Lung microvascular endothelial cell (primary cell): ENCODE measurements at places on chromosomes 5 and 9.

- DNase-seq, result peak; percentile 57
Measured at GRCh38 chr9:107732781-107733522, 243.4 kb upstream of the KLF4 start.

- no peak for DNase-seq
Measured at GRCh38 chr5:88058625-88059024, 210.0 kb downstream of the TMEM161B start.

DNA sequence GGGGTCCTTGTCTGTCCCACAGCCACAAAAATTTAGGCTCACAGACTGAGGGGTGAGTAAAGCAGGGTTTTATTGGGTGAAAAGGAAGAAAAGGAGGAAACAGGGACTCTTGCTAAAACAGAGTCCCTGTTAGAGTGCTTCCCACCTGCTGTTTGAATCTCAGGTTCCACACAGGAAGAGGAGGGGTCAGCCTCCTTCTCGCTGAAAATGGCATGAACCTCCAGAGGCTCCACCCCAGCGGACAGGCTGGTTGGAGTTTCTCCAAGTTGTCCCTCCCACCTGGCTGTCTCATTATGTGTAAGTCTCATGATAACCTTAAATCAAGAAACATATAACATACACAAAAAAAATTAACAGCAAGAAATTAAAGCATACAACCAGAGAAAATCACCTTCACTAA, 28.3 kb upstream of the UHRF2 start:
- no peak for DNase-seq

DNA sequence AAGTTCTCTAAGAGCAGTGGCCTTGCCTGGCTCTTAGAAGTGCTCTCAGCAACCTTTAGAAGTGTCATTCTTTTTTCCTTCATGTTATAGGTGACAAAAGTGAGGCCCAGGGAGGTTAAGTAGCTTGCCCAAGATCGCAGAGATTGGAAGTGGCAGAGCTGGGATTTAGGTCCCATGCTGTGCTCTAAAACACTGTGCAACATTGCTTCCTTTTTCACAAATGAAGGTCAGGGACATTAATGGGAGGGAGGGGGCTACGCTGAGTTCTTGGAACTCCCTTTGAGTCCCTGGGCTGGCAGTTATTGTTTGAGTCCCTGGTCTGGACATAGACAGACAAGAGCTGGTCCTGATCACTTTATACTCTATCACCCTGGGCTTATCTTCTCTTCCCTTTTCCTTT, 45.3 kb downstream of the PAM start:
- DNase-seq, result no peak

GRCh38 chr5:142828797-142829535, 58.8 kb downstream of the ARHGAP26 start:
- DNase-seq, result no peak

- DNase-seq, result no peak
Measured at GRCh38 chr5:28580616-28581015, 1542.2 kb upstream of the CDH9 start.

DNA sequence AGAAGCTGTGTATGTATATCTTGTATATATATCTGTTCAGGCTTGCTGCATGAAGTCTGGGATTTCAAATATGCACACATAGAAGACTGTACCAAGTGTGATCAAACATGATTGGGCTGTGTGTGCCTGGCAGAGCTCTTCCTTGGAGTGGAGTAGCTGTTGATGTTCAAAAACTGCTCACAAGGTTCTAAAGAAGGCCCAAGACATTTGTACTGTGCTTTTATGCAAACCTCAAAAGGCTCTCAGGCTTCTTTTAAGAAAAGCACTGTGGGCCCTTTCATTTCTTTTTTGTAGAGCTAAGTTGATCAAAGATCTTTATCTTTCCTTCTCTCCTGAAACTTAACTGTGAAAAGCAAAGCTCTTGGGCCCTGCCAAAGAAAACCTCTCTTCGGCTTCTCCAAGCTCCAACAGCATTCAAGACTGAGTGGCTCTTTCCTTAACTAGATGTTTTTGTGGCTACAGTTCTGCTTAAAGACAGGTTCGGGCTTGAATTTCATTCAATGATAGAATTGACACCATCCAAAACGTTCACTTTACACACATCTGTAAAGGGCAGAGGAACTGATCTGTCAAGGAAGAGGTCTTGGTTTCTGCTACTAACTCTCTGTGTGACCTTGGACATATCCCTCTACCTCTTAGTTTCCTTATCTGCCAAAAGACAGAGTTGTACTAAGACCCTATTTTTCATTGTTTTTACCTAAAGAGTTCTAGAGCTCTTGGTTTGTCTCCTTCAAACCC, 105.8 kb upstream of the IL6ST start:
- DNase-seq, result no peak

GRCh38 chr9:120568816-120569215, 11.2 kb downstream of the CDK5RAP2 start:
- no peak for DNase-seq

DNA sequence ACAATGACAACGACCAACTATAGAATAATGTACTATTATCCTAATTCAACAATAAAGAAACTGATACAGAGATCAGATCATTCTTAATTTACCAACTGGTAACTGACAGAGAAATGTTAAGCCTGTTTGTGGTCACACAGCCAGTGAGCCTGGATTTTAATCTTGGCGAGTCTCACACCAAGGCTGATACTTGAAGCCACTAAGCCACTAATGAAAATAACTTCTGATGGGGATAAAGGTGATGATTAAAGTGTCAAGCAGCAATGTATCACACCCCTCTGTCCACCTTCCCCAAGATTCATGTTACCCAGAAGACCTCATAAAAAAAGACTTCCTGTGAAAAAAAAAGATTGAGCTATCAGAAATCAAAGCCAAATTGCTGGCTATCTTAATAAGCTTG, 350.5 kb downstream of the SPOCK1 start:
- DNase-seq, result no peak

DNA sequence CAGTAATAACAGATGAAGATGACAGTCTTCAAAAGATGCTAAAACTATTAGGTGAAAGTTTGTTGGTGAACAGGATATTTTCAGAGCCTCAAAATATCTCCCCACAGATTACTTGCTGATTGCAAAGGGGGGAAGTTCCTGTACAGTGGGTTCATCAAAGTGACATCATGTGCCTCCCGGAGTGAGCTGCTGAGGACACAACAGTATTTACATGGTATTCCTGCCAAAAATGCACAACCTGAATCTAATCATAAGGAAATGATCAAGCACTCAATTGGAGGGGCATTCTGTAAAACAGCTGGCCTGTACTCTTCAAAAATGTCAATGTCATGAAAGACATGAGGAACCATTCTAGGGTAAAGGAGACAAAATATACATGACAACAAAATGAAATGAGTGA, 18.9 kb upstream of the GLIS3 start:
- DNase-seq, result peak; percentile 63

GRCh38 chr9:116644091-116644688, 42.9 kb upstream of the TRIM32 start:
- no peak for DNase-seq

DNA sequence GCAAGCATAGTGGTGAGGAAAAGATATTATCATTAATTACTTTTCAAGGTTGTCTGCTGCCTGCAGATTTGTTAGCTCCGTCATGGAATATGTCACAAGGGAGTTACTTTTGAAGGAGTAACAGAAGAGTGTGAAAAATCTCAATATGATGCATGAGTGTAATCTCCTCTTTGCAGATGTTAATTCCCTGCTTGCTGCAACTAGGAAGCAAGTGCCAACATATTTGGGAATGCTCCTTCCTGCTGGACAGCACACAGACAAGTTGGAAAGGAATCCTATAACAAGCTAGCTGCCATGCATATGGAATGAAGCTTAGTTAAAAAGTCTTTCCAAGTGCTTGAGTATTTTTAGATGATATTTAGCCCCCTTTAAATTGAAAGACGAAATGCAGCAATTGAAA, 2023.6 kb upstream of the CDH6 start:
- DNase-seq, result no peak

GRCh38 chr5:139091439-139092156, 106.6 kb downstream of the SIL1 start:
- DNase-seq, result peak; percentile 30
